ENCODE measurements at places on chromosomes 4 and X.

- DNase-seq, result no peak
These were observed 222.1 kb upstream of the RPL34 start for GRCh38 chr4:108398316-108398715.

GRCh38 chr4:118989098-118990080, 100.7 kb downstream of the SYNPO2 start:
- no peak for DNase-seq

DNA sequence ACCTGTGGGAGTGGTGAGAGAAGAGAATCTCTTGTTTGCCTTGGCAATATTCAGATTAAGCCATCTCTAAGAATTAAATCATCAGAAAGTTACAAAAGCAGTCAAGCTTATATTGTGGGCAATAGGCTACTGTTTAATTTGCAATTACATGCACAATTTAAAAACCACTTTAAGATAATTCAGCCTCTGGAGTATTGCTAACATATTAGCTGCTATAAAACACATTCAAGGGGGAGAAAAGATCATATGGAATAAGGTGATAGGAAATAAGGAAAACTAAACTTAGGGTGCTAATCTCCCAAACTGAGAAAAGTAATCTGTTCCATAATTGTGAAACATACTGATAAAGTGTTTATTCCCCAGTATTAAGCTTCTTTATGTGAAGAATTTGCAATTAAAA, 103.9 kb downstream of the ARAP2 start:
- DNase-seq, result no peak

- no peak for DNase-seq
These were observed 233.8 kb upstream of the LDB2 start for GRCh38 chr4:17132226-17132625.

DNA sequence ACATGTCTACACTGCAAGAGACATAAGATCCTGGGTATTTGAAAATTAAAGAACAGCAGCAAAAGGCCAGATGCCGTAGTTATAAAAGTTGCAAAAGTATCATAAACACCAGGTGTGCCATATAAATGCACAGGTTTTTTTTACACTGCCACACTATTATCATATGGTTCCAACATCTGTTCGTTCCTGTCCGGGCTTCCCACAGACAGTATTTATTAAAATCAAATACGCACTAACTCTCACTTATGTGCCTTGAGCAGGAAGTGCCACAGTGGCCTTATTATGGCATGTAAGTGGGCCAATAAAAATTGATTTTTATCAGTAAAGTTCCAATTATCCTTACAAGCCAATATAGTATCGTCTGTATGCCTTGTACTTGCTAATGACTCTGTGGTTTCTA, 873.2 kb downstream of the RPA4 start:
- no peak for DNase-seq
